NCI-H69 (cell line): ENCODE measurements at places on chromosomes 5 and 9.
A peak's percentile ranks its signal among the peaks of the same experiment; 100 is the strongest.

- peak; percentile 100 for DNase-seq
These were observed 54.5 kb downstream of the GABBR2 start for GRCh38 chr9:98654247-98654646.

DNA sequence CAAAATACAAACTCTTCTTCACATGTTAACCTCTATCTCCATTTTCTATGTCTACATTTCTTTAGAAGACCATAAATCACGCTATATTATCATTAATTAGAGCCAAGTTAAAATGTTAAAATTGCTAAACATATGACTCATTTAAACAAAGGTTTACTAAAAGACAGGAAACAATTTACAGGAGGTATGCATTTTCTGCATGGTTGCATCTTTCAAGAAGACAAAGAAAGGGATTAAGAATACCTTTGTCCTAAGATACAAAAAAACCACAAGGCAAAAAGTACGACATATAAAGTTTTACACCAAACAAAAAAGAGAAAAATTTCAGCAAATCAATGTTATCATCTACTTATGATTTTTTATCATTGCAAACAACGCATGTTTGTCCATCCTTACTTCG, 324.4 kb downstream of the PDE4D start:
- DNase-seq, result peak; percentile 65

DNA sequence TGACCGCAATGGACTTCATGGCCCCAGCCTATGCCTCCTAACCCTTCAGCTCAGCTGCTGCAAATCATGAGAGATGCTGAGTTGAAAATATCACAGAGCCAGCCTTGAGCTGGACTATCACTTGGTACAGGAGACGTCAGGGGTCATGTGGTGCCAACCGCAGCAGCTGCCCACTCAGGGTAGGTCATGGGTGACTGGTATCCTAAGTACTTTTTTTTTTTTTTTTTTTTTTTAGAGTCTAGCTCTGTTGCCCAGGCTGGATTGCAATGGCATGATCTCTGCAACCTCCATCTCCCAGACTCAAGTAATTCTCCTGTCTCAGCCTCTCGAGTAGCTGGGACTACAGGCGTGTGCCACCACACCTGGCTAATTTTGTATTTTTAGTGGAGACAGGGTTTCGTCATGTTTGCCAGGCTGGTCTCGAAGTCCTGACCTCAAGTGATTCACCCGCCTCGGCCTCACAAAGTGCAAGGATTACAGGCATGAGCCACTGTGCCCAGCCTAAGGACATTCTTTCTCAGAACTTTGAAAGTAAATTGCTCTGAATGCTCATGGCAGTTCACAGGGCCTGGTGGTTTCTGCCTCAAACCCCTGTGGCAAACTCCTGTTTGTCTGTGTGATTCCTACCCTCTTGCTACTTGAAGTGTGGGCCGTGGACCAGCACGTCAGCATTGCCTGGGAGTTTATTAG, 21.3 kb downstream of the WWC1 start:
- DNase-seq, result no peak

GRCh38 chr9:33159777-33160127, 7.4 kb downstream of the B4GALT1 start:
- peak; percentile 65 for DNase-seq

DNA sequence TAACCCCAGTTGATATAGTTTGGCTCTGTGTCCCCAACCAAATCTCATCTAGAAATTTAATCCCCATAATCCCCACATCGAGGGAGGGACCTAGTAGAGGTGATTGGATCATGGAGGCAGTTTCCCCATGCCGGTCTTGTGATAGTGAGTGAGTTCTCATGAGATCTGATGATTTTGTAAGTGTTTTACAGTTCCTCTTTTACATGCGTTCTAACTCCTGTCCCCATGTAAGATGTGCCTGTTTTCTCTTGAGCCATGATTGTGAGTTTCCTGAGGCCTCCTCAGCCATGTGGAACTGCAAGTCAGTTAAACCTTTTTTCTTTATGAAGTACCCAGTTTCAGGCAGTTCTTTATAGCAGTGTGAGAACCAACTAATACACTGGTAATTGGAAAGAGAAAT, 73.6 kb downstream of the CDH12 start:
- DNase-seq, result no peak

GRCh38 chr9:72440992-72441847, 76.2 kb upstream of the ZFAND5 start:
- peak; percentile 17 for DNase-seq

- peak; percentile 17 for DNase-seq
These were observed 19.6 kb downstream of the MFAP3 start for GRCh38 chr5:154058055-154059038.

GRCh38 chr9:110808599-110808980, 140.0 kb downstream of the MUSK start:
- no peak for DNase-seq

DNA sequence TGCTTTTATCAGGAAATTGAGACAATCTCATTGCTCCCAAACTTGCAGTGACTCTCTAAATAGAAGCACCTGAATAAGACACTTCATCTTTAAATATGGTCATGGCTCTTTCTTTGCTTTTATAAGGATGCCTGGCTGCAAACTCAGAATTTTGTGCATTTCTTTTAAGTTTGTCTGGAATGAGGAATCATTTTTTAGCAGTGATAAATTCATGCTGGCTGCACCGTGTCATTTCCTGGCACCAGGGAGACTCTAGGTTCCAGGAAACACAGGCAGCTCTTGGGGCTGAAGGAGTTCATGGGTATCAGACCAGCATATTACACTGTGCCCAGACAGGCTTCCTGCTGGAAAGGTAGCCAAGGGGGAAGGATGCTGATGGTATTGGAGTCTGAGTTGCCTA, 109.9 kb downstream of the NUDT12 start:
- DNase-seq, result no peak

GRCh38 chr5:61313960-61314681, 17.9 kb upstream of the ZSWIM6 start:
- DNase-seq, result peak; percentile 13

DNA sequence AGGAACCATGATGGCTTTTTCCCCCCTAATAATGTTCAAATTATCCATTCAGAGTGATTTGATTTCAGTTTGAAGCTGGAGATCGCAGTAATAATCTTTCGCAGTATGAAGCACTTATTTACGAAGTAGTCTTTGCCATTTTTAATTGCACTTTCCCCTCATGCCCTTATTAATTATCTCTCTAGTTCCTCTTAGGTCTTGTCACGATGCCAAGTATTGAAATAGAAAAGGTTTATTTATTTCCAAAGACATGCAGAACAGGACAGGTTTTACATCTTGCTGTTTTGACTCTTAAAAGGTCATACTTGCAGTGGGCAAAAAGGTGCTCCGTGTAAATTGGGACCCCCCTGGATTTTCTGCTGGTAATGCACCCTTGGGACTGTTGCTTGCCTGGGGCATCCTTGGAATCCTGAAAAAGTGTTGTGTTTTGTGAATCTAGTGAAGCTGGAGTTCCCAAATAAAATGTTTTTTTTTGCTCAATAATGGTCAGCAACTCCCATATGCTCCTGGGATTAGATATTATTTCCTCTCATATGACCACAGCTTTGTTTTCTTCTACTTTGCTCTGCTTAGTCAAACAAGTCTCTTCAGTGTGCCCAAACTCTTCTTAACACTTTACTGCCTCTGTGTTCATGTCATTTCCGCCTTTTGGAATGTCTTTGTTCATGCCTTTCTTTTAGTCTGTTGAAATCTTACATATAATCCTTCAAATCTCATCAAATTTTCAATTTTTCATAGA, 278.3 kb downstream of the TMEM38B start:
- DNase-seq, result peak; percentile 55

GRCh38 chr5:3886524-3887451, 291.2 kb downstream of the IRX1 start:
- no peak for DNase-seq

- DNase-seq, result peak; percentile 38
These were observed 148.2 kb upstream of the SLC12A2 start for GRCh38 chr5:127935398-127935797.

- no peak for DNase-seq
These were observed 104.8 kb upstream of the PRDM9 start for GRCh38 chr5:23402585-23402984.

DNA sequence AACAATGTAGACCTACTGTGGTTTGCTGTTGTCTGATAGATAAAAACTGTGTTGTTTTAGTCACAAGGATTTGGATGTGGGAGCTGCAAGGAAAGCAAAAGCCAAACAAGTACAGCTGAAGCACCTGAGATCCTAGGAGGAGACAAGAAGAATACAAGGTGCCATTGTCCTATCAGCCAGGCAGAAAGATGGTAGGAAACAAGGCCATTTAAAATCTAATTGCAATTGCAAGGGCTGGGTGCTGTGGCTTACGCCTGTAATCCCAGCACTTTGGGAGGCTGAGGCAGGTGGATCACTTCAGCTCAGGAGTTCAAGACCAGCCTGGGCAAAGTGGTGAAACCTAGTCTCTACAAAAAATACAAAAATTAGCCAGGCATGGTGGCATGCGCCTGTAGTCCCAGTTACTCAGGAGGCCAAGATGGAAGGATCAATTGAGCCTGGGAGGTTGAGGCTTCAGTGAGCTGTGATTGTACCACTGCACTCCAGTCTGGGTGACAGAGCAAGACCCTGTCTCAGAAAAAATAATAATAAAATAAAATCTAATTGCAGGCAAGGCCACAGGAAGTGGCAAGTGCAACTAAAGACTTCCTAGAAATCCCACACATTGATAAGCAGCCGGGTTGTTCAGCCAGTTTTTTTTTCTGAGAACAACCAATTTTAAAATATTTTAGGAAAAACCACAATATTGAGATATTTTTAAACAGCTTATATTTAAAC, 22.6 kb downstream of the DOCK8 start:
- no peak for DNase-seq

- DNase-seq, result no peak
These were observed 259.0 kb downstream of the IRX2 start for GRCh38 chr5:2492476-2492875.

GRCh38 chr9:131728546-131728910, 11.3 kb downstream of the RAPGEF1 start:
- no peak for DNase-seq

DNA sequence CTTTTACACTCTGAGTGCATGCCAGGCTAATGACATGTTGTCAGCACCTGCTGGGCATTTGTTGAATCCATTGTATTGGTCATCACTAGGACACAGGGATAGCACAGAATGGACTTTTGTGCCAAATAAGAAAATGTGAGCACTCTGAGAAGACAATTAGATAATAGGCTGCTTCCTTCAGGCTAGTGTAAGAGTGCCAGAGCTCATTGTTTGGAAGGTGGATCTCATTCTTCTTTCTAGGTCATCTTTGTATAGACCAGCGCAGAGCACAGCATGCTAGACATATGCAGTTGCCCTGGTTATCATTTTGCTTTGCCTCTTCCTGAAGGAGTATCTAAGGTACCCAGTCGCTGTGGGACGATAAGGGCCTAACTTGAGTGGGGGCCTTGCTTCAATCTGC, 493.4 kb upstream of the COX7C start:
- DNase-seq, result peak; percentile 83

DNA sequence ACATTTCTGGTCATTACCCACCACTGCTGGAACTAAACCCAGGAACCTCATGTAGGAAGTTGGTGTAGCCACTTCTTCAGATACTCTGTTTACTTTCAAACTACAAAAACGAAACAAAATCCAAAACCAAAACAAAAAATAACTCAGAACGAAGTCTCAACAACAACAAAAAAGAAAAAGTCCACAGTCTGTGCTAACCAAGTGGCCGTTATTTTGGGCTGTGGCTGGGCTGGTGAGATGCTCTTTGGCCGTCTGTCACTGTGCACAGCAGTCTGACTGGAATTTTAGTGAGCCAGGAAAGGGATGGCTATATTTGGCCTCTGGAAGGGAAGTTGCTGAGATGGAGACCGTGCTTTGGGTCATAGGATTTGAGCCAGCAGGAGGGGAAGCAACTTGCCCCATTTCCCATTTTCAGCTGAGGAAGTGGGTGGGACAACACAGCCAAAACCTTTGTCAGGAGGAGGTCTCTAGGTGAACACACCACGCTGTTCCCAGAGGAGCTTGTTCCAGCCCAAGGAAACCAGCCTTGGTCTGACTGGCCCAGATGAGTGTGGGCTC, 334.1 kb downstream of the ZSWIM6 start:
- DNase-seq, result no peak

GRCh38 chr5:123429993-123430392, 6.8 kb upstream of the CEP120 start:
- DNase-seq, result no peak

- no peak for DNase-seq
These were observed 52.3 kb downstream of the VAV2 start for GRCh38 chr9:133939845-133940244.

GRCh38 chr9:69036309-69036708, 757 bp downstream of the FXN start:
- no peak for DNase-seq

GRCh38 chr5:65126542-65127069, 355.1 kb downstream of the ADAMTS6 start:
- peak; percentile 68 for DNase-seq

DNA sequence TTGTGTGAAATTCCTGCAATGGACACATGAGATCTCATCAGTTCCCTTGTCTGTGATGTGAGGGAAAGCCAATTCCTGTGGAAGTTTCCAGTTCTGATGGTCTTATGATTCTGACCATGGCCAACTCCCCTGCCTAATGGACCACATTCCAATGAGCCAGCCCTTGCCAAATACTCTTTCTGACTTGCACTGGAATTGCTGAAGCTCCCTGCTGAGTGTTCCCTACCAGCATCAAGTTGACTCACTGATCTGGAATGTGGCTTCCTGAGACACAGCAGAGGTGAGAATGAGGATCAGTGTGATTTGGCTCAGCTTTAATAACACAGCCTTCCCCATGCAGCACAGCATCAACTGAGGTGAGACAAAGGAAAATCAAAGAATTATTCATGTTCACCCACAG, 427.8 kb downstream of the KDM4C start:
- DNase-seq, result peak; percentile 10

- DNase-seq, result peak; percentile 72
These were observed 11.8 kb upstream of the HEXB start for GRCh38 chr5:74673011-74673790.

DNA sequence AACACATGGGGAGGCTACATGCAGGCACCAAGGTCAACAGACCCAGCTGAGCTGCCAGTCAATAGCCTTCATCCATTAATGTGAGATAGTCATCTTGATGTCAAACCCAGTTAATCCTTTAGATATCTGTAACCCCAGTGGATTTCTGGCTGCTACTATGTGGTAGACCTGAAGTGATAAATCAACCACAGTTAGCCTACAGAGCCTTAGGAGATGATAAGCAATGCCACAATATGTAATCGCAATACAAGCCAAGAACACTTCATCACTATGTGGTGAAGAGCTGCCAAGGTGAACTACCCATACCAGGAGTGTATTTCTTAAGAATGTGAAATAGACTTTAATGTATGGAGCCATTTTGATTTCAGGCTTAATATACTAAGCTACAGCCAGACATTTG, 1175.5 kb downstream of the DTWD2 start:
- DNase-seq, result no peak

- no peak for DNase-seq
These were observed 13.6 kb downstream of the SLF1 start for GRCh38 chr5:94632024-94632423.

- DNase-seq, result peak; percentile 48
These were observed 40.1 kb downstream of the SLC1A1 start for GRCh38 chr9:4530375-4530774.

DNA sequence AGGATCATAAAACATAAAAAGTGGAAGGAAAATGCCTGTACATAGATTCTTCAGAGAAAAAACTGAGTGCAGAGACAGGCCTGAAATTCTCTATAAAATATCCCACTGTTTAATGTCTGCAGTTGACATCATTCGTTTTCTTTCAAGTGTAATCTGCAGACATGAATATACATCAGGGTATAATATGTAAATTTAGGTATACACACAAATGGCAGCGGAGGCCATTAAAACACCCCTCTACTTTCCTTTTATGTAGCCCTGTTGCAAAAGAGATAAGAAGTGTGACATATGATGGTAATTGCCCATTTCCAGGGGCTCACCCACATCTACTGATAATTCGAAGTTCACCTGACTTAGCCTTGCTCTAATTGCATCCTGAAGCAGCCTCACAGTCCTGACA, 164.3 kb downstream of the SLC24A2 start:
- DNase-seq, result peak; percentile 69
